Activated CD8-positive, alpha-beta T cell treated with anti-CD3 and anti-CD28 coated beads, Interleukin-2, amount 10 ng/mL, durations not matched to agents 7 days and 5 days (primary cell): ENCODE measurements at places on chromosomes 3 and 15. TPM values are rescaled to one million over a fixed set of nuclear protein-coding genes. Genes with fewer than 3 reads are reported as not detected.

Gene EIF3J
- total RNA-seq, result 100 TPM

GRCh38 chr3:172343979-172344378 lies 104.3 kb downstream of the GHSR start:
- DNase-seq, result no peak

DNA sequence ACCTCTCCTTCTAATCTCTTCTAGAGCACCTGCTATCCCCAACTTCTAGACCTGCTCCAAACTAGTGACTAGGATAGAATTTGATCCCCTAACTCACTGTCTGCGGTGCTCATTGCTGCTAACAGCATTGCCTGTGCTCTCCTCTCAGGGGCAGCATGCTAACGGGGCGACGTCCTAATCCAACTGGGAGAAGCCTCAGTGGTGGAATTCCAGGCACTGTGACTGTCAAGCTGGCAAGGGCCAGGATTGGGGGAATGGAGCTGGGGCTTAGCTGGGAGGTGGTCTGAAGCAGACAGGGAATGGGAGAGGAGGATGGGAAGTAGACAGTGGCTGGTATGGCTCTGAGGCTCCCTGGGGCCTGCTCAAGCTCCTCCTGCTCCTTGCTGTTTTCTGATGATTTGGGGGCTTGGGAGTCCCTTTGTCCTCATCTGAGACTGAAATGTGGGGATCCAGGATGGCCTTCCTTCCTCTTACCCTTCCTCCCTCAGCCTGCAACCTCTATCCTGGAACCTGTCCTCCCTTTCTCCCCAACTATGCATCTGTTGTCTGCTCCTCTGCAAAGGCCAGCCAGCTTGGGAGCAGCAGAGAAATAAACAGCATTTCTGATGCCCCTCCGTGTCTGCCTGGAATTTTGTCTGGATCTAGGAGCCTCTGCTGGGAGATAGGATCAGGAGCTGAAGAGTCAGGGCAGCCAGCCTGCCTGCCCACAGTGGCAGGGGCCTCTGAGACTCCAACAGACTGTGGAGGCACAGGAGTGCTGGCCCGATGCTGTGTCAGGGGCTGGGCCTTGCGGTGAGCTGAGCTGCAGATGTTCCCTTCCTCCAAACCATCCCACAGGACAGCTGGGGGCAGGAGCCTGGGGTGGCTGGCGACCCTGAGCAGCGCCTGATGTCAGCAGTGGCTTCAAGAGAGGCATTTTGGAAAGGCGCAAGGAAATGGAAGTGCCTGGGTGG lies 3.0 kb downstream of the ISLR start:
- no peak for DNase-seq

- DNase-seq, result no peak
Observed at GRCh38 chr3:55939287-55939686, 452.2 kb upstream of the WNT5A start.

DNA sequence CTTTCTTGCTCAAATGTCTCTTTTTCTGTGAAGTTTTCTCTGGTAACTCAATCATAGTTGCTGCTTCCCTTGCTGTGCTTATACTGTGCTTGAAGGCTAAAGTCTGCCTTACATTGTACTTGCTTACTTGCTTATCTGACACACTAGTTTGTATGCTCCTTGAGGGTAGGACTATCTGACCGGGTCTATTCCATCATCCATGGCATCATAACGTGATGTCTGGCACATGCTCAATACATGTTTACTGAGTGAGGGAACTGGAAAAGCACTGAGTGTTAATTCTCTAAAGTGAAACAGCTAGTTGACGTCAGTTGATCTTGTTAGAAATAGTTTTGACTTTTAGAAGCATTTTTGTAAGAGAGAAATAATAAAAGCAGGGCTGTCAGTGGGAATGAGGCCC lies 42.7 kb downstream of the MAP3K13 start:
- no peak for DNase-seq

Gene ATP2C1
- 45.5 TPM for total RNA-seq

Gene GALK2
- total RNA-seq, result 23.1 TPM

GRCh38 chr15:28963711-28964081 lies 77.9 kb downstream of the APBA2 start:
- no peak for DNase-seq

- no peak for DNase-seq
Observed at GRCh38 chr3:195154111-195154791, 116.7 kb downstream of the XXYLT1 start.

DNA sequence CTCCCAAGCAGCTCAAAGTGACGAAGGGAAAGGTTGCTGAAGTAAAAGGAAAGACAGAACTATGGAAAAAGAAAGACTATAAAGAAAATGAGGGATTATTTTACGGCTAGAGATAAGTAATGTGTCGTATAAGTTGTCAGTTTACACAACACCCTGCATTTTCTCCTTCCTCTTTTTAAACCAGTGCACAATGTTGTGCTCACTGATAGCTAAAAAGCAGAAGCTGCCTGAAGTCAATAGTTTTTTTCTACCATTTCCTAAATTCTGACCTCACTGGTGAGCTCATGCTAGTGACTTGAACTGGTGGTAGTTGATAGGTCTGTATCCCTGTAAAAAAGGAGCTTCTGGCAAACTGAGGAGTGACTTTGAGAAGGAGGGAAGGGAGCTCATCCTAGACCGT lies 368.6 kb upstream of the GBE1 start:
- DNase-seq, result no peak

DNA sequence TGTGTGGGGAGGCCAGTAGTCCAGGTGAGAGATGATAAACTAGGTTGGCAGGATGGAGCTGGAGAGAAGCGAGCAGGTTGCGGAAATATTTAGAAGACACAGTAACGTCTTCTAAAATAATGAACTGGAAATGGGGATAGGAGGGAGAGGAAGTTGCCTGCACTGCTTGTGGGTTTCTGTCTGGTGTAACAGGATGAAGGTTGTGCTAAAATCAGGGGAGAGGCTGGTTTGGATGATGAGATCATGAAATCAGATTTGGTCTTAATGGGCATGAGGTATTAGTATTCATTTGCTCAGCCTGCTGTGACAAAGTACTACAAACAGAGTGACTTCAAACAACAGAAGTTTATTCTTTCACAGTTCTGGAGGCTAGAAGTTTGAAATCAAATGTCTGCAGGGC lies 32.1 kb upstream of the TNFAIP8L3 start:
- DNase-seq, result no peak

Gene BFSP2
- total RNA-seq, result 0.45 TPM

Gene STRIT1
- total RNA-seq, result not detected

GRCh38 chr3:149954812-149955211 lies 15.9 kb downstream of the PFN2 start:
- no peak for DNase-seq

GRCh38 chr15:39581793-39582285 lies 960 bp downstream of the THBS1 start:
- DNase-seq, result no peak
